ENCODE measurements at places on chromosomes 11 and 22.

- no peak for DNase-seq
Measured at GRCh38 chr22:28450109-28450508, 229.5 kb downstream of the TTC28 start.

GRCh38 chr11:44750551-44751465, 24.0 kb downstream of the TSPAN18 start:
- DNase-seq, result no peak

DNA sequence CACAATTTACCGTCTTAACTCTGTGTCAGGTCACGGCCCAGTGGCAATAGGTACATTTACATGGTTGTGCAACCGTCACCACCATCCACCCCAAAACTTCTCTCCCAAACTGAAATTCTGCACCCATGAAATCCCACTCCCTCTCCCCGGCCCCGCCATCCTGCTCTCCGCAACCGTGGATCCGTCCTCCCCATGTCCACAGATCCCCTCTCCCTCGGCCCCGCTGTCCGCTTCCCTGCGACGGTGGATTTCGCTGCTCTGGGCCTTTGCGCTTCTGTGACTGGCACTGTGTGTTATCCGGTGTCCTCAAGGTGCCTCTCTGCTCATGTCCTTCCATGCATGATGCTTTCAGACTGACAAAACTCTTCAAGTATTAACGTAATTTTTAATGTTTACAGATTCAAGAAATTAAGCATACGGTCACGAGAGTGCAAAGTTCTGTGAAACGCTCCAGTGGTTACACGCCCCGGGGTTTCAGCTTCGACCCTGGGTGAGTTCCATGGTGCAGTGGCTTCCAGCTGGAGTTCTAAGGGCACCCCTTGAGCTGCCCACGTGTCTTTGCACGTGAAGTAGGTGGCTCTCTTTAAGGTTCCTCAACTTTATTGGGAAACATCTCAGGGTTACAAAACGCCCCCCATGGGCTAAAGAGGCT, 76.4 kb downstream of the KCNQ1 start:
- no peak for DNase-seq

- DNase-seq, result no peak
Measured at GRCh38 chr11:77203901-77204753, 76.1 kb downstream of the MYO7A start.

GRCh38 chr11:111310088-111310487, 11.7 kb downstream of the POU2AF3 start:
- DNase-seq, result no peak

- DNase-seq, result no peak
Measured at GRCh38 chr11:115170133-115170815, 333.9 kb downstream of the CADM1 start.

- no peak for DNase-seq
Measured at GRCh38 chr22:24068717-24069297, 57.7 kb downstream of the CABIN1 start.

GRCh38 chr11:133832991-133833897, 12.1 kb downstream of the SPATA19 start:
- DNase-seq, result no peak

DNA sequence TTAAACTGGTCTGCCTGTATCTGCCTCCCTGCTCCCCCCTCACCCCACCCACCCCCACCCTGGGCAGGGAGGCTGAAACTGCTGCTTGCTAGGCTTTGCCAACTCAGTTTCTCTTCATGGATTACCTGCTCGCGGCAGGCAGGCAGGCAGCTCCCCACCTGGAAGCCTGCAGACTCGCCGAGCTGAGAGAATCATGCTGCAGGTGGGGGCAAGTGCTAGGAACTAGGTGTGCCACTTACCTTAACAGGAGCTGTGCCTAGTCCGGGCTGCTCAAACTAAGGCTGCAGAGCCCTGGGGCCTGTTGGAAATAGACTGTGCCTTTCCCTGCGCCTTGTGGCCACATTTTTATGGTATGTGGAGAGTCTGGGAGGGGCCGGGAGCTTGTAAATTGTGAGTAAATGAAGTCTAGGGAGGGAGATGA, 30.3 kb downstream of the MARK2 start:
- DNase-seq, result no peak

GRCh38 chr22:42688241-42689211, 32.1 kb downstream of the A4GALT start:
- DNase-seq, result no peak

DNA sequence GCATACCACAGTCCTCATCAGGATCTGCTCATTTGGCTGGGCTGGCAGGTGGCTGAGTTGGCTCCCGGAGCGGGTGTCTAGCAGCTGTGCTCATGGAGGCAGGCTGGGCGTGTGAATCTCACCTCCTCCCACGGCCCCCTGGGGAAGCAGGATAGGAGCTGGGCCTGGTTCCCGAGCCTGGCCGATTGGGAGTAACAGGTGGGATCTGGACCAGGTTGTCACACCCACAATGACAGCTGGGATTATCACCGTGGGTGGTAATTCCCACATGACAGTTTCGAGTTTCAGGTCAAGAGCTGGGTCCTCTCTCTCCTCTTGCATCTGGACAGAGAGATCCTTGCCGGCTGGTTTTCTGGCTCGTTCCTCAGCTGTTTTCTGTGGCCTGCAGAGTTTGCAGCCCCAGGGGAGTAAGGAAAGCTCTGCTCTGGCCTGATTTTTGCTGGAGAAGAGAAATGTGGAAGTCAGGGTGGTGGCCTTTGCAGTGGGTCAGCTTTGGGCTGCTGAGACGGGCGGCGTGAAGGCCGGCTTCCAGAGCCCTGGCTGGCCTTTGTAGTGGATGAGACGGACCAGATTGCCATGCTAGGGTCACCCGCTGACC, 57.0 kb downstream of the BCR start:
- DNase-seq, result no peak

- no peak for DNase-seq
Measured at GRCh38 chr11:40188848-40189247, 1270.6 kb downstream of the LRRC4C start.

GRCh38 chr11:34745195-34745594, 124.3 kb downstream of the EHF start:
- no peak for DNase-seq

DNA sequence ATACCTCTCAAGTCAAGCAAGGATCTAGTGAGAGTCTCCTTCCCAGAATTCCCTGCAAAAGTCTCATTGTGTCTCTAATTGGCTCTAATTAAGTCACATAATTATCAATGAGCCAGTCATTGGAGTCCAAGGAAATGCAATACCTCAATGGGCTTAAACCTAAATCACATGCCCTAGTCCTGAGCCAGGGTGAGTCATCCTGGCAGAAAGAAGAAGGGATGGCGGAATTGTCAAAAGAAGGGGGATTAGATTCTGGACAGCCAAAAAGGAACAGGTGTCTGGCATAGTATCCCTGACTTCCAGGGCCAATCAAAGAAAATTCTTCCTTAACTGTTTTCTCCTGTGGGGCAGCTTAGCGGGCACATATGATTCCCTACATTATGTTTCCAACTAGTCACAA, 25.1 kb upstream of the LDLRAD3 start:
- DNase-seq, result no peak

DNA sequence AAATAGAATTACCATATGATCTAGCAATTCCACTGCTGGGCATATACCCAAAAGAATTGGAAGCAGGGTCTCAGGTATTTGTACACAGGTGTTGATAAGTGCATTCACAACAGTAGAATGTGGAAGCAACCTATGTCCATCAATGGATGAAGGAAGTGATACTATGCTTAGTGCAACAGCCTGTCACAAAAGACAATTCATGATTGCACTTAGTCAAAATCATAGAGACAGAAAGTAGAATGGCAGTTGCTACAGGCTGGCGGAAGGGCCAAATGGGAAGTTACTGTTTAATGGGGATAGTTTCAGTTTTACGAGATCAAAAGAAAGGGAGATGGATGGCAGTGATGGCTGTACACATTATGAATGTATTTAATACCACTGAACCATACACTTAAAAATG, 42.0 kb downstream of the SGSM3 start:
- no peak for DNase-seq

- no peak for DNase-seq
Measured at GRCh38 chr11:114912826-114913225, 234.5 kb downstream of the NXPE2 start.

GRCh38 chr11:118876286-118876685, 7.4 kb upstream of the CXCR5 start:
- no peak for DNase-seq

GRCh38 chr22:22720724-22721261, 76.4 kb downstream of the GGTLC2 start:
- no peak for DNase-seq

GRCh38 chr11:112608509-112608908, 347.8 kb upstream of the PLET1 start:
- no peak for DNase-seq

DNA sequence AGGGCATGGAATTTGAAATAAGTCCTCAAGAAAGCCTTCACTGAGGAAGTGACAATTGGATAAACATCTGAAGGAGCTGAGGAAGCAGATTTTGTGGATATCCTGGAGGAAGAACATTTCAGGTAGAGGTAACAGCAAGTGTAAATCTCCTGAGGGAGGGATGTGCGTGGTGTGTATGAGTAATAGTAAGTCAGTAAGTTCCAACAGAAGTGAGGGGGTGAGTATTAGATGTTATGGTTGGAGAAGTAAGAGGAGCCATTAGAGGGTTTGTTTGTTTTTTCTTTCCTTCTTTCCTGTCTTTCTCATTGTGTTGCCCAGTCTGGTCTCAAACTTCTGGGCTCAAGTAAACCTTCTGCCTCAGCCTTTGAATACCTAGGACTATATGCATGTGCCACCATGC, 29.0 kb downstream of the ANKRD42 start:
- no peak for DNase-seq

DNA sequence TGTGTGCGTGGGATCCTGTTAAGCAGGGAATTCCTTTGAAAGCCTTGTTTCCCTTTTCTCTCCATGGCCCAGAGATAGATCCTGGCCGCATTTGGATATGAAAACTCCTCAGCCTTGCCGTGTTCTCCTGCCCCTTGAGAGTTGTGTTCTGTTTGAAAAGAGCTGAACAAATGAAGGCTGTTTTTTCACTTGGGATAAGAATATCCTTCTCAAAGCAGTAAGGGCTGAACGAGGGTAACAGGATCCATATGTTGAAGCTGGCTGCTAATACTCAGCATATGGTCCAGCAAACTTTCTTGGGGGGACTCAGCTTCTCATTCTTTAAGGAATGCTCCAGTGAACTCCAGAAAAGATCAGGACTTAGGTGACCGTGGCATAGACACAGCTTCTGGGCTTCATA, 114.5 kb upstream of the TTC12 start:
- no peak for DNase-seq

- no peak for DNase-seq
Measured at GRCh38 chr11:35288817-35289541, 130.4 kb downstream of the SLC1A2 start.

GRCh38 chr11:34501949-34502348, 11.6 kb downstream of the ELF5 start:
- DNase-seq, result no peak

- DNase-seq, result no peak
Measured at GRCh38 chr11:60987577-60988277, 16.2 kb downstream of the CD6 start.

GRCh38 chr11:15166204-15166603, 51.5 kb downstream of the INSC start:
- DNase-seq, result no peak

DNA sequence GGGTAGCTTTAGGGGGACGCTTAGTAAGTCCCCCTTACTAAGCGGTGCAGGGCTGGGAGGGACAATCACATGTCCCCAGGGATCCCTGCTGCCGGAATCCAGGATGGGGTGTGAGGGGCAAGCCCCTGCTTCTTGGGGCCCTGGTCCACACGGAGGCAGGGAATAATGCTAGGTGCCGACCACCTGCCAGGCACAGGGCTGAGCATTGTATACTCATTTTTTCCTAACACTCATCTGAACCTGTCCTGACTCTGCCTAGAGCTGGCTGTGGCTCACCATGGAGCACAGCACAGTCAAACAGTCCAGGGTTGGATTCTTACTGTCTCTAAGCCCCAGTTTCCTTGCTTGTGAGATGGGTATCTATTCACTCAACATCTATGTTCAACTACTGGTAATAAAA, 1.4 kb upstream of the LTBP3 start:
- DNase-seq, result no peak

GRCh38 chr11:13775471-13775870, 107.0 kb downstream of the FAR1 start:
- DNase-seq, result no peak

- DNase-seq, result no peak
Measured at GRCh38 chr11:13310443-13310842, 32.9 kb downstream of the BMAL1 start.

GRCh38 chr11:85811624-85812023, 683 bp upstream of the SYTL2 start:
- DNase-seq, result no peak

DNA sequence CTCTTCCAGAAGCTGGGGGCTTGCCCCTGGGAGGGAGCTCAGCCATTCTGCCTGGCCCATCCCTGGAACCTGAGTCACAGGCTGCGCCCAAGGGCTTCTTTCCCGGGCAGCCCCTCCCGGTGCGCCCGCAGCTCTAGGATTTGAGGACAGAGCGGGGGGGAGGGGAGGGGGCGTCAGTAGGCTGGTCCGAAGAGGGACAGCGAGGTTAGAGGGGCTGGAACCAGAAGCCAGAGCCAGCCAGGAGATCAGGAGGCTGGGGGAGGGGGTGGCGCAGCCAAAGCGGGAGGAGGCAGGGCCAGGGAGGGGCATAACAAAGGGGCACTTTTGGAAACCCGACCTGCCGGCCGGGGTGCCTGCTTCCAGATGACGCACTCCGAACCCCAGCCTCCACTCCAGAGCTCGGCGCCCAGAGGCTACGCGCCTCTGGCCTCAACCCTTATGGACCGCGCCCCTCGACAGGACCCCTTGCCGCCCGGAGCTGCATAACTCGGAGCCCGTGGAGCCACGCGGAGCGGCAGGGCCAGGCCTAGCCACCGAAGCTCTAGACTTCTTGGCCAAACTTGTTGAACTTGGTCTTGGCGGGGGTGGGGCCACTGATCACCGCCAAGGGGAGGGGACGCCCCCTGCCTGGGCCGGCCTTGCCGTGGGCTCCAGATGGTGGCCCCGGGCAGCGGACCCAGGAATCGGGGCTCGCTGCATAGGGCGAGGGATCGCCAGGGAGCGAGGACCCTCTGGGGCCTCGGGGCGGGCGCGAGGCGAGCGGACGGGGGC, 744 bp downstream of the PACSIN3 start:
- no peak for DNase-seq

DNA sequence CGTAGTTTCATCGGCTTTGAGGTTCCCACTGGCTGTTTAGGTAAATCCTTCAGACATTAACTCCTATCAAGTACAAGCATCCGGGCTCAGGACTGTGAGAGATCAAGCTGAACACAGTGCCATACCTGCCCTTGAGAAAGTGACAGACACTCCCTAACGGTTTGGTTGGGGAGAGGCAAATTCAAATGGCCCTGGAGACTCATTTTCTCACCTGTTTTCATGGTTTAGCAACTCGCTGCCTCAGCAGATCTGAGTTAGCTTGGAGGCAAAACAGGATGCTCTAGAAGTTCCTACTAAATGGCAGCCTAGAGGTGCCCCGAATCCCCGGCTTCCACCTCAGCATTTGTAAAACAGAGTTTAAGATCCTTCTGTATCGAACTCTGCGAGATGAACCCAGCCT, 3.6 kb upstream of the FBXO3 start:
- DNase-seq, result no peak

DNA sequence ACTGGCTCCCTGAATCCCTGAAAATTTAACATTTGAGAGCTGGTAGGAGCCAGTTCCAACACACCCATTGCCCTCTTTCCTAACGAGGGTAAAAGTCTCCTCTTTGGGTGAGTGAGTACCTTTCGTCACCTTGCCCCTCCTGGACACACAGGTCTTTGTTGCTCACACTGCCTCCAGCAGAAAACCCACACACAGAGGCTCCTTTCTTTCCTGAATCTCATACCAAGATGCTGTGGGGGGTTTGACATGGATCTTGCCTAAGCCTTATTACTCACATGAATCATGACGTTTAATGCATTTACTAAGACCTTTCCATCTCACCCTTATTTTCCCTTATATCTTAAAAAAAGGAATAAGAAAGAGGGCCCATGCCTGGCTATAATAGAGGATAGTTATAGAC, 53.0 kb downstream of the PARVA start:
- no peak for DNase-seq
